ENCODE measurements at places on chromosomes 5 and 9.

- no peak for DNase-seq
These were observed 293.0 kb downstream of the SPOCK1 start for GRCh38 chr5:137206030-137206715.

GRCh38 chr9:129752900-129753729, at the start of gene PTGES:
TSS of gene PTGES (minus strand) at chr9:129753042. CDS start at chr9:129753012, 30 bp downstream.
- DNase-seq, result peak; percentile 54

DNA sequence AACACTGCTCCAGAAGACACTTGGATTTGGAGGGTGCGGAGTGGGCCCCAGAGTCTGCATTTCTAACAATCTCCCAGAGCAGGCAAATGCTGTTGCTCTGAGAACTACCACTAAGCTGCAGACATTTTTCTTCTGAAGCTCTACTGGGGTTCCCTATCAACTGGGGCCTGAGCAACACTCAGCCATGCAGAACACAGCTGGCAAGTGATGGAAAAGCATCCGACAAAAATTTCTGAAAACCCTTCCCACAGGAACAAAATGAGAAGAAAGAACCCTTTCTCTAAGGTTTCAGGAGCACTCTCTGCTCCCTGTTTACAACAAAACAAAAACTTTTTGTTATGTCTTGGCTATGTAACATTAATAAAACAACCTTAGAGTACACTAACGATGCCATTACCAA, 516.9 kb downstream of the CTNND2 start:
- DNase-seq, result no peak

DNA sequence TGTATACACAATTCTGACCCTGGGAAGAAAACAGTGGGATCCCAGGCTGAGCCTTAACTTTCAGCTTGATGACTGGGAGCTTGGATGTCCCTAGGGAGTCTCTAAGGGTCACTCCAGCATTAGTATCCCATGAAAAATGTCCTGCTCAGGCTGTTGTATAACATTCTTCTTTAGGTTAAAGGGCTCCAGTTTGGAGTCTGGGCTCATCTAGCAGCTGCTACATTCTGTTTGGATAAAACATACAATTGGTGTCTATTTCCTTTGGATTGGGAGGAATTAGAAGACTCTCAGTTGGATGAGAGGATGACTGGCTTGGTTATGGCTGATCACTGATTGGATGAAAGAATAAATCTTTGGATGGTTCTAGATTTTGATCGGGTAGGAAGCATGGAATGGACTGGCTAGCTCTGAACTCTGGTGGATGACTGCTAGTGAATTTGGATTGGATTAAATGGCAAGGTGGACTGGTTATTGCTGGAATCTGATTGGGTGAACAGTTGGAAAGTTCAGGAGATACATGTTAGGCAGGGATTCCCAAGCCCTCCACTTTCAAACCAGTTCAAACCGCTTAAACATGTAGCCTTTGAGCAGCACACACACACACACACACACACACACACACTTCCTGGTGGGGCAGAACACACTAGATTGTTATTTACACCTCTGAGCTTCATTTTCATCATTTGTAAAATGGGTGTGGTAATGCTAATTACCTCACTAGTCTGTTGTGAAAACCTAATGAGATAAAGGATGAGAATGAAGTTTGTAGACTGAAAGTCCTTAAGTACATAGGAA, 7.1 kb upstream of the MYOZ3 start:
- DNase-seq, result no peak

- no peak for DNase-seq
These were observed 89.1 kb upstream of the PPP2R2B start for GRCh38 chr5:146967646-146968045.

DNA sequence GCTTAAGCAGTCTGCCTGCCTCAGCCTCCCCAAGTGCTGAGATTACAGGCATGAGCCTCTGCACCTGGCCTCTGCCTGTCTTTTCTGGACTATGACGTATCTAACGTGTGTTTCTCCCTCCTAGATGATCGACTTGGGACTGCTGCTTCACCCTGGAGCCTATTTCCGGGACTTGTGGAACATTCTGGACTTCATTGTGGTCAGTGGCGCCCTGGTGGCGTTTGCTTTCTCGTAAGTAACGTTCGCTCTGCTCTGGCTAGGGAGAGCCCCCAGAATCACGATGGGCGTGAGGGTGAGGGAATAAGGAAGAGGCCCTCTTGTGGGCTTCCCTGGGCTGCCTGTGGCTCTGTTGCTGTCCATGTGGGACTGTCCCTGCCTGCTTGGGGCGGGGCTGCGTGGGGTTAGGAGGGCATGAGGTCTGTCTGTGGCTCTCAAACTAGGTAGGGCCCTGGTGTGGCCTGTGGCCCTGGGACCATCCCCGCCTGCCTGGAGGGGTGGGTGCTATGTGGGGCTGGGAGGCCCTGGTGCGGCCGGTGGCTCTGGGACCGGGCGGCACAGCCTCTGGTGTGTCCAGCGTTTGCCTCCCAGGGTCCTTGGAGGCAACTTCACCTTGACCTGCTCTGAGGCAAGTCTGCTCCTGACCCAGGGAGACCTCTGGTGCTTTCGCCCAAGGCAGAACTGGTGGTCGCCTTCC, 171.7 kb downstream of the CACNA1B start:
- DNase-seq, result no peak

DNA sequence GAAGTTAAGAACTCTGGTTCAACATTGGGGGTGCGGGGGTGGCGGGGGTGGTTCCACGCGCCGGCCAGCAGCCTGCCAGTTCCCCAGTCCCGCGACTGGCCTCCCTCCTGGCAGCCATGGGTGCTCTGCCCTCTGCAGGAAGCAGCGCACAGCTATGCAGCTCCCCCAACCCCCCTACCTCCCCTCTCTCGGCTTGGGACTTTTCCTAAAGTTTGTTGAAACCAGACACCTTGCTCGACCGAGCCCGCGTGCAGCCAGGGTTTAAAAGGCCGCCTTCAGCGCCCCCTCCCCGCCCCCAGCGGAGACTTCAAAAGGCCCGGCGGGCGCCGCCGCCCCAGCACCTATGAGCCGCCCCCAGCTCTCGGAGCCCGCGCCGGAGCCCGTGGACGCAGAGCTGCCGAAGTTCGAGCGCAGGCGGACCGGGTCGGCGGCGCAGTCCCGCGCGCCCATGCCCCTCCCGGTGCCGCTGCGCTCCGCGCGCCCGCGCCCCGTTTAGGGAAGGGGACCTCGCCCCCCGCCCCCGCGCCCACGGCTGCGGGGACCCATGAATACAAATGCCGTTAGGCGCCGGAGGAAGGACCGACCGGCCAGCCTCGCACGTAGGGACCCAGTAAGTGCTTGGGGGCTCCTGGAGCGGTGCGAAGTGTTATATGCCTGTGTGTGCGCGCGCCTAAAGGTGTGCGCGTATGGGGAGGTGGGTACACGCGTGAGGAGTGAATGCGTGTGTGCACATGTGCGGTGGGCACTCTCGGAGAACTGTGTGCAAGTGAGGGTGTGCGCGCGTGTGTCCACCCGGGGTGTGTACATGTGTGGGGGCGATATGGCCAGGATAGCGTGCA, 1.4 kb upstream of the COL27A1 start:
- no peak for DNase-seq

DNA sequence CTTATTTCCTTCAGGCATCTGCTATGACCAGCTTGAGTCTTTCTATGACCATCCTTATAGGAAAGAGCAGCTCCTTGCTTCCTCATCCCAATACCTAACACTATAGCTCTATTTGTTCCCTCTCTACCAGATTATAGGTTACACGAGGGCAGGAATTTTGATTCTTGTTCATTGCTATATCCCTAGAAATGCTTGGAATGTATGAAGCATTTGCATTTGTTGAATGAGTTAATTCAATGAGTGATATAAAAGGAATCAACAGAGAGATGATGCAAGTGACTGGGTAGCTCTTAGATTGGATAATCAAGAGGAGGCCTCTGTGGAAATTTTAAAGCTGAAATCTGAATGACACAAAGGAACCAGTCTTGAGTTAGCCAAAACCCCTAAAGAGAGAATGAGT, 13.9 kb downstream of the ZCCHC9 start:
- no peak for DNase-seq

DNA sequence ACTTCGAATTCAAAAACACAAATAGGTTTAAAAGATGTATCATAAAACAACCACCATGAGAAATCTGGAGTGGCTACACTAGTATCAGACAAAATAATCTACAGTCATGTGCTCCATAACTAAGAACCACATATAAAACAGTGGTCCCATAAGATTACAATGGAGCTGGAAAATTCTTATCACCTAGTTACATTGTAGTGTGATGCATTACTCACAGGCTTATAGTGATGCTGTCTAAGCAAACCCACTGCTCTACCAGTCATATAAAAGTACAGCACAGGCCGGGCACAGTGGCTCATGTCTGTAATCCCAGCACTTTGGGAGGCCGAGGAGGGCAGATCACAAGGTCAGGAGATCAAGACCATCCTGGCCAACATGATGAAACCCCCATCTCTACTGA, 160.1 kb downstream of the ROR2 start:
- no peak for DNase-seq

GRCh38 chr5:131378721-131379541, 115.1 kb downstream of the CDC42SE2 start:
- peak; percentile 82 for DNase-seq

GRCh38 chr9:95073042-95073607, 244.4 kb downstream of the FANCC start:
- peak; percentile 8 for DNase-seq
